ENCODE measurements at places on chromosomes 5 and 9.

GRCh38 chr9:31124389-31124788 is 1260.1 kb upstream of the ACO1 start:
- no peak for DNase-seq

DNA sequence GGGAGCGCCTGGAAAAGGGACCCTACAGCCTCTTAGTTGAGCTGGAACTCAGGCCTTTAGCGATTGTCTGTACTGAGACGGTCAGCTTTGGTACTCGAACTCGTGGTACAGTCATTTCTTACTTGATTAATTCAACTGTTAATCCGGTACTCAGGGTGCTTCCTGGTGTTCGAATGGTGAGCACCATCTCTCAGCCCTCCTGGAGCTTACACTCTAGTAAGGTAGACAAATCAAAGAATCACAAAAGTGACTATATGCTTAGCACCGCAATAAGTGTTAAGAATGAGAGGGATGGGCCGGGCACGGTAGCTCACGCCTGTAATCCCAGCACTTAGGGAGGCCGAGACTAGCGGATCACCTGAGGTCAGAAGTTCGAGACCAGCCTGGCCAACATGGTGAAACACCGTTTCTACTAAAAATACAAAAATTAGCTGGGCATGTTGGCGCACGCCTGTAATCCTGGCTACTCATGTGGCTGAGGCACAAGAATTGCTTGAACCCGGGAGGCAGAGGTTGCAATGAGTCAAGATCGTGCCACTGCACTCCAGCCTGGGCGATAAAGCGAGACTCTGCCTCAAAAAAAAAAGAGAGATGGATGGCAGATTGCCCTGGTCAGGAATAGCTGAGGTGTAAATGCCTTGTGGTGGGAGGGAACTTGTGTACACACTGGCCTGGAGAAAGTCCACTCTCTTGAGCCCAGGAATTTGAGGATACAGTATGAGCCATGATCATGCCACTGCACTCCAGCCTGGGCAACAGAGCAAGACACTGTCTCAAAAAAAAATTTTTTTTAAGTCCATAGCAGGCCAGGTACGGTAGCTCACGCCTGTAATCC is 981 bp downstream of the TCOF1 start:
- DNase-seq, result no peak

DNA sequence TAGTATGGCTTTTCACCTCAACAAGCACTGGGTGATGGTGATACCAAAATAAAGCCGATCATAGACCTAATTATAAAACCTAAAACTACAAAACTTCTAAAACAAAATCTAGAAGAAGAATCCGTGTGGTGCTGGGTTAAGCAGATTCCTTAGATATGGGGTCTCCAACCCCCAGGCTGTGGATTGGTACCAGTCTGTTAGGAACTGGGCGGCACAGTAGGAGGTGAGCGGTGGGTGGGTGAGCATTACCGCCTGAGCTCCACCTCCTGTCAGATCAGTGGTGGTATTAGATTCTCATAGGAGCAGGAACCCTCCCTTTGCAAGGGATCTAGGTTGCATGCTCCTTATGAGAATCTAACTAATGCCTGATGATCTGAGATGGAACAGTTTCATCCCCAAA is 33.2 kb downstream of the MRPS27 start:
- DNase-seq, result no peak

DNA sequence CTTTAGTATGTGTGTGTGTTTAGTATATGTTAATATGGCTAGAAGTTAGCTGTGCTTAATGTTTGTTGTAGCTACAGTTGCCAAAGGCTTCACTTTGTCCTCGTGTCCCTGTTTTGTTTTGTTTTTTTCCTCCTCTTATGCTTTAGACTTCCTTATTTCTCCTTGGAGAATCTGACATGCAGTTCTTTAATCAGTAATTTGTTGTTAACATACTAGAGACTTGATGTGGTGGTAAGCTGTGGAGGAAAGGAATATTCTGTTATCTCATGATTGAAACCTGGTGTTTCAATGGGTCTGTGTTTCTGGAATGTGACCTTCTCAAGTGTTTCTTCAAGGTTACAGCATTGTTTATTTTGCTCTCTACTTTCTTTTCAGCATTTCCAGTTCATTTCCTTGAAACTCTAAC is 515.6 kb upstream of the ST8SIA4 start:
- DNase-seq, result no peak

DNA sequence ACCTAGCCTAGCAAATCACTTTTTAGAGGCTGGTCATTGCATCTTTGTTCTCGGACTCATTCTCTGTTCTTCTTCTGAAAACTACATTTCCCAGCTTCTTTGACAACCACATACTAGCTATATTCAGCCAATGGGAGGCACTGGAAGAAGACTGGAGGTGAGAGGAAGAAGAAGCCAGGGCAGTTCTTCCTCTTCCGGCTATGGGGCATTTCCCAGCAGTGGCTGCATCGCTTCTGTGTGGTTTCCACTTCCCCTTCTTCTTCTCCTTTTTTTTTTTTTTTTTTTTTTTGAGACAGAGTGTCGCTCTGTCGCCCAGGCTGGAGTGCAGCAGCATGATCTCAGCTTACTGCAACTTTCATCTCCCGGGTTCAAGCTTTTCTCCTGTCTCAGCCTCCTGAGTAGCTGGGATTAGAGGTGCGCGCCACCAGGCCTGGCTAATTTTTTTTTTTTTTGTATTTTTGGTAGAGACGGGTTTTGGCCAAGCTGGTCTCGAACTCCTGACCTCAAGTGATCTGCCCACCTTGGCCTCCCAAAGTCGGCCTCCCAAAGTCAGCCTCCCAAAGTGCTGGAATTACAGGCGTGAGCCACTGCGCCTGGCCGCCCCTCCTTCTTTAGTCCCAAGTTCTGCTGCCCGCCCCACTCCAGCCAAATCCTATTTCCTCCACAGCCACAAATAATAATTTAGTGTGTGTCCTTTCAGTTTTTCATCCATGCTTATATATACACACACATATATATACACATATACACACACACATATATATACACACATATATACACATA is 6.9 kb upstream of the UBAP1 start:
- DNase-seq, result no peak

- DNase-seq, result no peak
Observed at GRCh38 chr9:78030296-78030552, 1.4 kb downstream of the GNAQ start.

- no peak for DNase-seq
Observed at GRCh38 chr5:170307575-170308465, 10.2 kb upstream of the LCP2 start.

DNA sequence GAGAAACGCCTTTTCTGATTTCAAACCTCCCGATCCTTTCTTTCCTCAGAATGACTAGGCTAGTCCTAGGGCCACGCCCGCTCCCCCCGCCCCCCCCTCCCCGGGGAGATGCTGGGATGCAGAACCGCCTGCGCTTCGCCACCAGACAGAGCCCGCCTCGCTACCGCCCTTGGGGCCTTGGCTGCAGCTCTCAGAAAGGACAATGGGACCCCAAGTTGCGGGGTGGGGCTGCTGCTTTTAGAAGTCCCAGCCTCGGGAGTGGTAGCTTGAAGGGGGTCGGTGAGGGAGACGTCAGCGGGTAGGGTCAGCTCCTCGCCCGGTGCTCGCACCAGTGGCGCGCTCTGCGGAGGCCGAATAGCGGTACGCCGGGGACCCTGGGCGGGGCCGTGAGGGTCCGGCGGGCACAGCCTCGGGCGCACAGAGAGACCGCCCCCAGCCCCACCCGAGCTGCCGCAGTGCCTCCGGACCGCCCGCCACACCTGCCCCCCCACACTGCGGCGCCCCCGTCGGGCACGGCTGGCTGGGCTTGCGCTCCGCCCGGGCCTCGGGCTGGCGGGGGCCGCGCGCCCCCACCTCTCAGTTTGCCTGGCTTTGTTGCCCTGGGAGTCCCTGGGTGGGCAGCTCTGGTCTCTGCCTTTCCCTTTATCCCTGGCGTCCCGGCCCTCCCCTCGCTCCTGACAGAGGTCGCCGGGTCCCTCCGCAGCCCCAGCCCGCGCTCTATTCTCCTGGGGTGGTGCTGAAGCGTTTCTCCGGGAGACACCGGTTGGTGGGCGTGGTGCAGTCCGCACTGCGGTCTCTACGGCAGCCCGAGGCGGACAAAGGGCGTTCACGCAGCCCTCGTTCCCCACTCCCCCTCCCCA is 1.2 kb downstream of the MAP1B start:
- no peak for DNase-seq

DNA sequence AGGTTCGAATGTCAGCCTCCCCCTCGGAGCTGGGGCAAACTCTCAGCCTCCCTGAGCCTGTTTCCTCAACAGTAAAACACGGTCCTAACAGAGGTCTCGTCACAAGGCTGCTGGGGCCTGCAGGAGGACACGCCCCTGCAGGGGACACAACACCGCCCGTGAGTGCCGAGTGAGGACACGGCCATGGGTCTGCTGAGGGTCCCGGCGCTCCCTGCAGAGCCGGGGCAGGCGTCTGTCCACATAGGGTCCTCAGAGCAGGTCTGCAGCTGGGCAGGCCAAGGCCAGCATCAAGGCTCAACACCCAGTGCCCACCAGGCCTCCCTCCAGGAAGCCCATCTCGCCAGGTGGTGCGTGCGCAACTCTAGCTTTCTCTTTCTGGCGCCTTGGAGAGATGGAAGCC is 125.2 kb downstream of the VAV2 start:
- DNase-seq, result no peak

GRCh38 chr5:128586848-128587247 is 48.8 kb upstream of the FBN2 start:
- DNase-seq, result no peak

- no peak for DNase-seq
Observed at GRCh38 chr5:88393716-88394535, 125.3 kb upstream of the TMEM161B start.

DNA sequence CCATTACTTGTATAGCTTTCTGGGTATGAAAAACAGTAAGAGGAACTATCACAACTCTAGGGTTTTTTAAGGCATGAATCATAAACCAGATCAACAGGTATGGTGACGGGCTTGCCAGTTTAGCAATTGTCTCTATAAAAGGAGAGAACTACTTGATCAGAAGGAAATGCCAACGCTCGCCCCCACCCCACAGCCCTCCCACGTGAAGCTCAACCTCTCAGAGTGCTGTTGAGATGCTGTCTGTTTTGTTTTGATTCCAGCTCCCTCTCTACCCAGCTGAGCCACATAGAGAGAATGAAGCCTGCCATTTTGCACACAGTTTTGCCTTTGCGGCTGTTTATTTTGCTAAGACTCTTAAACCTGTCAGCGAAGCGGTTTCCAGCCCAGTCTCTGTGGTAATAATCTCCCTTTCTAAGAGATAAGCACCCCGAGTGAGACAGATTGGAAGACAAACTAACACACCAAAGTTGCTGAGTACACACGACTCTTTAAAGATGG is 257.9 kb upstream of the ANKRD55 start:
- peak; percentile 40 for DNase-seq

DNA sequence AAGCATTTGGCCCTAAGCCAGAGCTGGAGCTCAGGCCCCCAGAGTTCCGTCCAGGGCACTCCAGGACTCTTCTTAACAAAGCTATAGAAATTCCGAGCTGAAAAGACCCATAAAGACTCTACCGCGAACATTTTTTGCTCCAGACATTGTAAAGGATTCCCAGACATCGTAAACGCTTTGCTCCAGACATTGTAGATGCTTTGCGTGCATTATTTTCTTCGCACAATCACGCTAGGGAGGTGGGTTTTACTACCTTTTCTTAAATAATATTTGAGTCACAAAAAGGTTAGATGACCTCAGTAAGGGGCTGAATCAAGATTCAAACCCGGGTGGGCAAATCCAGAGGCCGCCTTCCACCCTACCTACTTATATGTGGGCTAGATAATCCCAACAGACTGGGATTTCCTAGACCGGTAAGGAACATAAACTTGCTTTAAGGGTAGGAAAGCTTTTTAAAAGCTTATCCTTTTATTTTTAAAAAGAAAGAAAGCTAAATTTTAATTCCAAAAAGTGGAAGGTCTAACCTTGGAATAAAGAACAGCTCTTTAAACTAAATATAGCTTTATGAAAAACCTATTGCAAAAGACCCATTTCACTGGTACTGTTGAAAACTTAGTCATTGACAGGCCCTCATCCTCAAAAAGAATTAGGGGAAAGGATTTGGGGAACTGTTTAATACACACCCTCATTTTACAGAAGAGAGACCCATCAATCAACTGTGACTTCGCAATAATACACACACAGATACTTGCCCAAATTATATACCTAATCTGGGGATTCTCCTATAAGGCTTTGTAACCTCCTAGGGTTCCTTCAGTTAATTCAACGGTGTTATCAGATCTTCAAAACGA is 822 bp upstream of the TNIP1 start:
- DNase-seq, result no peak

- no peak for DNase-seq
Observed at GRCh38 chr9:95443301-95443700, 73.5 kb downstream of the PTCH1 start.

DNA sequence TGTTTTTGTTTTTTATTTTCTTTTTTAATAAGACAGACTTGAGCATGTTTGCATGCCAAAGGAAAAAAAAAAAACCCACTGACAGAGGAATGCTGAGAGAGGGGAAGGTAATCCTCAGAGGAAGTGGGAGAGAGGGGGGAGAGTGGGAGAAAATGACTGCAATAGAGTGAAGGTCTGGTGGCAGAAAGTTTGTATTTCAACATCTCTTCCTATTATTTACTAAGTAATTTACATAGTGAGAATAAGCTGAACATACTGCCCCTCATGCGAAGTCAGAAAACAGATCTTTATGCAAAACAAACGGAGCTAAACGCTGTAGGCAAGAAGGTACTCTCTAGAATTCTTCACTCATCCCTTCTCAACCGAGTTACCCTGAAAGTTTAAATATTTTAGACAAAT is 45.0 kb downstream of the ELL2 start:
- no peak for DNase-seq

GRCh38 chr9:134533850-134534588 is 107.6 kb upstream of the COL5A1 start:
- DNase-seq, result no peak

GRCh38 chr5:127298036-127298429 is 7.4 kb downstream of the MEGF10 start:
- no peak for DNase-seq

GRCh38 chr9:35727676-35728040 is 4.3 kb downstream of the TLN1 start:
- DNase-seq, result no peak

DNA sequence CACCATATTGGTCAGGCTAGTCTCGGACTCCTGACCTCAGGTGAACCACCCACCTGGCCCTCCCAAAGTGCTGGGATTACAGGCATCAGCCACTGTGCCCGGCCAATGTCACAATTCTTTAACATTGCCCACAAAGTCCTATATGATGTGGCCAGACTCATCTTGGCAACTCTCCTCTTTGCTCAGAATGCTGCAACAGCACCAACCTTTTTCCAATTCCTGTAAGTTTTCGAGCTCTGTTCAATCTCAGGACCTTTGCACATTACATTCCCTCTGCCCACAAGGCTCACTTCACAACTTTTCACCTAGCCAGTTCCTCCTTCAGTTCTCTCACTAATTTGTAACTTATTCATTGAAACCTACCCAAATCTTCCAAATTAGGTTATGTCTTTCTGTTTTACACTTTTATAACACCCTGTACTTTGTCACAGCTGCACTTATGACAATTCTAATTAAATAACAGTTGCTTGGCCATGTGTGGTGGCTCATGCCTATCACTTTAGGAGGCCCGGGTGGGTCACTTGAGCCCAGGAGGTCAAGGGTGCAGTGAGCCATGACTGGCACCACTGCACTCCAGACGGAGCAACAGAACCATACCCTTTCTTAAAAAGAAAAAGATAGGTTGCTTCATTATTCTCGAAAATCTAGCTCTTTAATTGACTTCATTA is 30.9 kb upstream of the GLDC start:
- DNase-seq, result no peak

GRCh38 chr5:124678922-124679519 is 67.4 kb downstream of the ZNF608 start:
- DNase-seq, result no peak

GRCh38 chr9:89797937-89798455 is 193.2 kb downstream of the GADD45G start:
- no peak for DNase-seq
